Gastroesophageal sphincter (tissue), 4 donors: ENCODE measurements at places on chromosomes 4 and X. TPM values are rescaled to one million over a fixed set of nuclear protein-coding genes. Genes with fewer than 3 reads are reported as not detected.

DNA sequence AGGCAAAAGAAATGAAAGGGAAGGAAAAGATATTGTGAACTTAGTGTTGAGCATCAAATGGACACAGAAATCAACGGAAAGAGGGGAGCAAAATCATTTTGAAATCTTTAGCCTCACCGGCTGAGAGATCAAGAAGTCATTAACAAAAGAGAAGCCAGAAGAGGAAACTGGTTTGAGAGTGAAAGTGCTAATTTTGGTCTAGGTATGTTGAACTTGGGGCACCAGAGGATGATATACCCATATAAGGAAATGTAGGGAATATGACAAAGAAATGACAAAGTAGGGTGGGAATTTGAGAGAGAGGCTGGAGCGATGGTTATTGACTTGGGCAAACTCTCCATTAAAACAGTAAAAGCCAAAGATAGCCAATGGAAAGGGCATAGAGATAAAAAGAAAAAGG is 183.4 kb upstream of the ATOH1 start:
- ATAC-seq: no peak

DNA sequence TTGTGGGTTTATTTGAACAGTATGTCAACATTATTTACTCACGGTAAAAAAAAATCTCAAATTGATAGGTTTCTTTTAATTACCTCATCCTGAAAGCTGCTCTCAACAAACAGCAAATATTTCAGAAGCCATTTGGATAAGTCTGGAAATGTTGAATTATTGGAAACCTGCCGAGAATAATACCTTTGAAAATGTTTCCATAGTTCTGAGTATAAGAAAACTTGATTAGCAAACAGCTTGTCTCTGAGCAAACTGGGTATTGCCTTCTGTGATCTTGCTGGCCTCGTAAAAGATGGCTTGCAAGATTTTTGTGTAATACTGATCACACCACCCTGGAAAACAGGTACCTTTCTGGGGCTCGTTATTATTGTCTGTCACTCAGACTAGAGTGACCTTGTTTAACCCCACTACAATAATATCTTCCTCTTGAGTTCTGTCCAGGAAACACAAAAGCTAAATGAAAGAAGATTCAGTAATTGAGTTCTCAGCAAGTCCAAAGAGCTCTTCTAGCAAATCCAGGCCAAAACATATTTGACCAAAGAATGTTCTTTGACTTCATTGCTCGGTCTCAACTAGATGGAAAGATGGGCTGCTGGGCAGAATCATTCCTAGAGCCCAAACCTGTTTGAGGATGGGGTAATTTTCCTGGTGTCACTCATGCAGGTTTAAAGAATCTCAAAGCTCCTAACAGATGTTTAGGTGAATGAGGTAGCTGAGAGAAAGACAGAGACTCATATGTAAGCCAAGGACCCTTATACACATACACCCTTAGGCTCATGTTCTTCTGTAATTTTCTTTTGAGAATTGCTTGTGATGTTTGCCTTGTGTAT is 255.6 kb upstream of the JADE1 start:
- ATAC-seq: no peak

DNA sequence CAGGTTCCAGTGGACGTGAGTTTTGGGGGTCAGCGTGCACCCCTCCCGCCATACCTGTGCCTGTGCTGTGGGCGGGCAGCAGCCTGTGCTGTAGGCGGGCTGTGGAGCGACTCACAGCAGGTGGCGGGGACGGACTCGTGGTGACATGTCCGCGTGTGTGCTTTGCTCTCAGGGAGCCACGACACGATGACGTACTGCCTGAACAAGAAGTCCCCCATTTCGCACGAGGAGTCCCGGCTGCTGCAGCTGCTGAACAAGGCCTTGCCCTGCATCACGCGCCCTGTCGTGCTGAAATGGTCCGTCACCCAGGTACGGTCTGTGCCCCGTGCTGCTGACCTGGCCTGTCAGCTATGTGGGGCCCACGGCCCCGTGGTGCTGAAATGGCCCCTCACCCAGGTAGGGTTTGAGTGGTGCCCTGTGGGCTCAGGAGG is 7.4 kb downstream of the PLCXD1 start:
- no peak for ATAC-seq

DNA sequence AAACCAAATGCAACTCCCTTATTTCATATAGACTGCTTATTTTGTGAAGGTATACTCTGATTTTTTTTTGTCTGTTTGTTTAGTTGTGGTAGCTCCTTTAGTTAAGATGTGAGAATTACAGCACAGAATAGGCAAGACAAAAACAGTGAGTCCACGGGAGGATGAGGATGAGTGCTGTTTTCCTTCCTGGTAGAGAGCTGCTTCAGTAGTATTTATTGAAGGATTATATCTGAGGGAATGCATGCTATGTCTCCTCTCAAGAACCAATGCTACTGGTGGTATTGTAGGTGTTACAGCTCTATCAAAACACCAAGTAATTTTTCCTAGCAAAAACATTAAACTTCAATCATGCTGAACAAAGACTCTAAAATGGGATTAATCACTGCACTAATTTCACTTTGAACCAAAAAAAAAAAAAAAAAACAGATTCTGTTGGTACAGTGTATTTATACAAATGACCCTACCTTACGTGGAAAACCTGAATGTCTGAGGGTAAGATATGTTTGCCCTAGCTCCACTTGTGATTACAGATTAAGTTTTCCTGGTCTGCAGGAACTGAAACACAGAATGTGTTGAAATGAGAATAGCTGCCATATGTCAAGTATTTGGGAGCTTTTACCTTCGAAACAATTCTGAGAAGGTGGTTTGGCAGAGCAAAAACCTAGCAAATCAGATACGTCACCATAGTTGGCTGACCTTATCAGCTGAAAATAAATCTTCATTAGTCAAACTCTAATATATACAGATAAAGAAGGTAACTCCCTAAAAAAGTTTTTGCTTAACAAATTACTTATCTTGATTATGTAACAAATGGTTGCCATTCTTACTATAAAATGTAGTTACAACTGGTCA is 40.3 kb downstream of the PPP3CA start:
- no peak for ATAC-seq

GRCh38 chr4:89619206-89619962 is 217.6 kb downstream of the SNCA start:
- no peak for ATAC-seq

- ATAC-seq: no peak
Measured at GRCh38 chr4:138788267-138788790, 227.3 kb upstream of the NOCT start.

DNA sequence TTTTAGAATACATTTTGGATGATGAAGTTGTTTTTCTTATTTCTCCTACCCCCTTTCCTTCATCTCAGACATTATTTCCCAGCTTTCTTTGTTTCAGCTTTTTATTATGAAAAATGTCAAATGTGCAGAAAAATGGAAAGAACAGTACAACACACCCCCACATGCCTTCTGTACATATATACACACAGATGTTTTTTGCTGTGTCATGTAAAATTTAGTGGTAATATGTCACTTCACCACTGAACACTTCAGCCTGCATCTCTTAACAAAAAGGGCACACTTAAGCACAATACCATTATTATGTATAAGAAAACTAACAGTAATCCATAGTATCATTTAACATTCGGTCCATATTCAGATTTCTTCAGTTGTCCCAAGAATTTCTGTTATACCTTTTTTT is 37.8 kb downstream of the OCRL start:
- no peak for ATAC-seq

DNA sequence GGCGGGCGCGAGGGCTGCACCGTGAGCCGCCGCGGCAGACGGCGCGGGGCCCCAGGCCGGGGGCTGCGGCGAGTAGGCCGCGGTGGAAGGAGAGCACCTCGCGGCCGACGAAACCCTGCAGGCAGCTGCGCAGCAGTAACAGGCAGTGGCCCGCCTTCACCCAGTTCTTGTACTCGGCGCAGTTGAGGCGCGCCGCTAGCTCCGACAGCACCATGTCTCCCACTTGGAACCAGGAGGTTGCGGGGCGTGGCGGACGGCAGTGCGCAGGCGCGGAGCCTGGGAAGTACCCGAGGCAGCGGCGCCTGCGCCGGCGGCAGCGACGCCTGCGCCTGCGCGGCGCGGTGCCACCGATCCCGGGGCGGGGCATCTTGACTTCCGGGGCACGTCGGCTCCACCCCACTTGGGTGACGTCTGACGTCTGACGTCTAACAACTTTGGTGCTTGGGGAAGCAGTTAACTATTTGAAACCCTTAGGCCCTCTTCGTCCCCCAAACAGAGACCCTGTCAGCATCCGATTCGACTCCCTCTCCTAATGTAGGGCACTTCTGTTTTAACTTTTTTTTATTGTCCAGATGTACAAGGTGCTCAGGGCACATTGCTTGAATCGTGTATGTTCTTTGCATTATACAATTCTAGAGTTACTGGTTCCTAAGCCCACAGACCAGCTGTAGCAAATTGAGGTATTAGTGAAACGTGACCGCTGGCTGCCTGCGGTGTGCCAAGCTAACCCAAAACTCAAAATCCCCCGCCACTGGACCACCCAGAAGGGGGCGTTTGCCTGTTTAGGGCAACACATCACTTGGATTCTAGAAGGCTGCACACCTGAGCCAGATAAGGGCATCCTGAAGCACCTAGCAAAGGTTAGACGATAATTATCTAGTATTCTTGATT is at the start of gene CXorf38:
TSS of gene CXorf38 (minus strand) at position 255 of the 891 bp plus-strand sequence. CDS start at position 214, 41 bp downstream.
- peak; percentile 92 for ATAC-seq

DNA sequence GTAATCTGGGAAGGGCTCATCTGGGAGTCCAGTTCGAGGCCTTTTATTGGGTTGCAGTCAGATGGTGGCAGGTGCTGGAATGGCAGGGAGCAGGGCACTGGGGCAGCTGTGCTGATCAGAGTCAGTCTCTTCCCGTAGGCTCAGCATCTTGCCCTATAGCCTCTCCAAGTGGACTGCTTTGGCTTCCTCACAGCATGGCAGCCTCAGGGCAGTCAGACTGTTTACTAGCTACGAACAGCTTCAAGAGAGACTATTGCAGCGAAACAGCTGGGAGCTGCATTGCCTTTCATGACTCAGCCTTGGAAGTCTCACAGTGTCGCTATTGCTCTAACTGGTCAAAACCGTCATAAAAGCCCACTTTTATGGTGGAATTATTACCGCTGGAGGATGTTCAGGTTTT is 26.8 kb upstream of the DUSP21 start:
- no peak for ATAC-seq

- ATAC-seq: no peak
Measured at GRCh38 chr4:184534511-184535391, 60.4 kb upstream of the IRF2 start.

GRCh38 chrX:102651242-102652011 is at the start of gene GPRASP1:
TSS of gene GPRASP1 (plus strand) at chrX:102651483. CDS start at chrX:102653914, 2,431 bp downstream.
- peak; percentile 74 for ATAC-seq

GRCh38 chr4:18051281-18051680 is 29.7 kb upstream of the LCORL start:
- no peak for ATAC-seq

GRCh38 chrX:8323356-8323755 is 141.3 kb upstream of the VCX3B start:
- no peak for ATAC-seq

GRCh38 chrX:49039598-49040375 is 3.4 kb downstream of the TFE3 start:
- ATAC-seq: peak; percentile 46

- no peak for ATAC-seq
Measured at GRCh38 chrX:121258545-121258944, 211.1 kb downstream of the GLUD2 start.

DNA sequence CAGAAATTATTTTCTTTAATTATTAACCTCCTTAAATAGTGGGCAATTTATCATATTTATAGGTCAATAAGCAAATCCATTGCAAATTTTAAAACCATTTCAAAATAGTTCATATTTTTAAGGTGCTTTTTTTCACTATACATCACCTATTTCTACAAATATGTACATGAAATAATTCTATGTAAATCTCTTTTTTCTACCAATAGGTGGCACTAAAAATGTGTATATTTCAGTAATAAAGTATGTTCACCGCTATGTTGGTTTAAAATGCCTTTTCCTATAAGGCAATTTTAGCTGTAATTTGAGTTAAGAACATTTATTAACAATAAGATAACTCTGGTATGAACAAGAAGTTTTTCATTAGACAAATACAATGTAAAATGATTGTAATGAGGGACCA is 672.2 kb downstream of the KCTD8 start:
- ATAC-seq: no peak

GRCh38 chr4:2251795-2252529 is 9.9 kb downstream of the MXD4 start:
- no peak for ATAC-seq

DNA sequence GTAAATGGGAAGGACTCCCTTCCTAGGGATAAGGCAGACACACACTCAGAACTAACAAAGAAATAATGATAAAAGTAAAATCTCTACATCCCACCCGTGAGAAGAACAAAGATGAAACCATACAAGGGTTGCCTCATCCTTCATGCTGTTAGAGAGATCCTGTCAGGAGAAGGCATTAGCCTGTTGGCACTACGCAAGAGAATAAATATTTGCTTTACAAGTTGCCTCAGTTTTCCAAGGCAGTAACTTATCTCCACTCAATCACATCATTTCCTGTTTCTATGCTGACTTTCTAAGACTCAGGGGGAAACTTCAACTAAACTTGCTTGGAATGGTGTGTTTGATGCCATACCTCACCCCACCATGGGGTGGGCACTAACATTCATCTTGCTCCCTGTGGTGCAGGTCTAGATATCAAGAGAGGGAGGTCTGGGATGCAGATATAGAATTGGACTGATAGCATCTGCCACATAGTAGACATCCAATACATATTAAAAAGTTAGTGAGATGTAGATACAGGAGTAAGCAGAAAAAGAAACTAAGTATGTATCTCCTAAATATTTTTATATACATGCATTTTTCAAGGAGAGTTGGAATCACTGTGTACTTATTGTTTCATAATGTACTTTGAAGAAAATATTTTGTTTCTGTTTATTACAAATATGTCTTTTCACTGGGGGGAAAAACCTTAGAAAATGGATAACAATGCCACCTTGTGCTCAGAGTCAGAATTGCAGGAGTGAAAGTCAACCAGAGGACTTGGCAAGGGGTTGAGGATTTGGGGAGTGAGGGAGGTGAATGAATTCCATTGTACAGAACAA is 57.2 kb upstream of the BEX4 start:
- ATAC-seq: no peak

Gene CYSLTR1
- total RNA-seq: 54.3 TPM

Gene FAAH2
- total RNA-seq: 0.13 TPM

Gene ZNF732
- total RNA-seq: 0.54 TPM

Gene NUDT9
- 26.7 TPM for total RNA-seq

Gene CDX4
- total RNA-seq: not detected

Gene CT45A5
- total RNA-seq: not detected

Gene SSX2
- total RNA-seq: not detected

Gene CENPE
- total RNA-seq: 0.81 TPM

Gene FAM241A
- total RNA-seq: 4.7 TPM
